Left cardiac atrium (tissue), 4 donors: ENCODE measurements at places on chromosomes 3 and 15. TPM values are rescaled to one million over a fixed set of nuclear protein-coding genes. Genes with fewer than 3 reads are reported as not detected.

DNA sequence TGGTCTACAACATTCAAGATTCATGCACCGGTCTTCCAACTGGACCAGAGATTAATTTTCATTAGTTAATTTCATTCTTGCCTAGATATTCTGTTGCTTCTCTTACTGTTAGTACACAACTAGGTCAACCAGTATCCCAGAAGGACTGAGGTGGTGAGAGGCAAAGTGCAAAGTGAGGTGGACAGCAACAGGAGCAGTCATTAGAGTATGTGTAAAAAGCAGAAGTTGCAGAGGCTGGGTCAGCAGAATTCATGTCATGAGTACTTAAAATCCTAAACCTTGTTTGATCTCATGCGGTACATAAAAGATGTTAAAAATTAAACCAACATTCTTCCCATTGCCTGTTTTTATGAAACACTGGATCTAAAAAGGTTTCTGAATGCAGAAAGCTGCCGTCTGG is 46.7 kb downstream of the PARP14 start:
- DNase-seq, result no peak

C2CD4A gene
- total RNA-seq, result not detected

DNA sequence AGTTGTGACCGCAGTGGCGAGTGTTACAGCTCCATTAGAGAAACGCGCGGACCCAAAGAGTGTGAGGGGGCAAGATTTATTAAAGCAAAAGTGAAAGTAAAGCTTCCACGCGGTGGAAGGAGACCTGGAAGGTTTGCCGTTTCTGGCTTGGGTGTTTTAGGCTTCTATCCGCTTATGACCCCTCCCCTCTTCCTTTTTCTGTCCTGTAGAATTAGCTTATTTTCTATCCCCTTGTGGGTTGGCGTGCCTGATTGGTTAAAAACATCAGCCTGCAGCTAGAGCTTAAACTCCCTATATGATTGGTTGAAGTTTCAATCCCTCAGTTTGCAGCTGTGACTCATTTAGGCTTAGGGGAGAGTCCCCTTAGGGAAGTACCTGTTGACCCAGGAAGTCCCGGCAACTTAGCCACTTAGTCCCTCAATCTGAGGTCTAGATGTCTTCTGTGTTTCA is 39.6 kb downstream of the C3orf38 start:
- no peak for DNase-seq

CYP19A1 gene
- 0.56 TPM for total RNA-seq

PATL2 gene
- total RNA-seq, result 6.8 TPM

LNP1 gene
- 2.8 TPM for total RNA-seq

ROBO2 gene
- 3.4 TPM for total RNA-seq

SCN11A gene
- total RNA-seq, result not detected

- DNase-seq, result no peak
Measured at GRCh38 chr3:134559591-134559990, 73.7 kb downstream of the CEP63 start.

DNA sequence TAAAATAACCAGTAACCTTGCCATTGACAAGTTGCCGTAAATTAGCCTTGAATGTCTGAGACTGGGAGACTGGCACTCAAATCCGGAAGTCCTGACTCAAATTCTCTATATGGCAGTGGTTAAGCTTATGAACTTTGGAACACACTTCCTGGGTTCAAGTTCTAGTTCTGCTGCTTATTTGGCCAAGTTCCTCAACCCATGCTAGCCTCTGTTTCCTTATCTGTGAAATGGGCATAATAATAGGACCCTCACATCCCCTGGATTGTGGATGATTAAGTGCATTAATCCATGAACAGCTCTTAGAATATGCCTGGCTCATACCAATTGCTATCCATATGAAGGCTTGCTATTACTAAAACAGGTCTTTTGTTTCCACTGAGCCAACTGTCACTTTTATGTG is 311.5 kb downstream of the EDEM1 start:
- DNase-seq, result no peak

PCSK6 gene
- 20.2 TPM for total RNA-seq

DNA sequence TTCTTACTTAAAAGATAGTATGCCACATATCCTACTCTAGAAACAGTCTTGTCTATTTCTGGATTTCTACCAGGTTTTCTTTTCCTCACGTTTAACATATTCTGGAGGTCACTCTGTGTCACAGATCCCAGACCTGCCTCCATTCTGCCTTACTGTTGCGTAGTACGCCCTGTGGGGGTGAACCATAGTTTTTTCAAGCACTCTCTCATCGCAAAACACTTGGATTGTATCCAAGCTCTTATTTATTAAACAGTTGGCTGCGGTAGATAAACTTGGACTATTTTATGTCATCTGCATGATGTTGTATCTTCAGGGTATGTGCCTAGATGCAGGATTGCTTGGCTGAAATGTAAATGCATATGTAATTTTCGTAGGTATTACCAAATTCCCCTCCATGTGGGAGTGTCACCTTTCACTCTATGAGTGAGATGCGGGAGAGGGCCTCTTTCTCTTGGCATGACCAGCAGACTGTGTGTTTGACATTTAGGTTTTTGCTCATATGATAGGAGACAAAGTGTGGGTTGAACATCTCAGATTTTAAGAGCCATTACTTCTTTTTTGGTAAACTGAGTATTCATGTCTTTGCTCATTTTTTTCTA is 55.8 kb downstream of the ABTB1 start:
- no peak for DNase-seq

SHC4 gene
- 1.8 TPM for total RNA-seq

ULK3 gene
- total RNA-seq, result 35.3 TPM

DNA sequence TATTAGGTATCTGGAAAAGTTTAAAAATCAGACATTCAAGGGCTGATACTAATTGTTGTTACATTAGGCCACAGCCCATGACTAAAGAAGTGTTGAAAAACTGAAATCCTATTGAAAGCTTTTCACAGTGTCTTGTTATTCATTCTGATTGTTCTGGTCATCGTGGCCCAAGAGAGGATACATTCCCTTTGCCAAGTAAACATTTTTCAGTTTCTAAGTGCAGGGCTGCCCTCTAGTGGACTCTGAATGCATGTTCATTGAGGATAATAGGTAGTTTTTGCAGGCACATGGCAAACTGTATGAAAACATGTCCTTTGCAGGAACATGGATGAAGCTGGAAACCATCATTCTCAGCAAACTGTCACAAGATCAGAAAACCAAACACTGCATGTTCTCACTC is 181.1 kb downstream of the MYRIP start:
- DNase-seq, result no peak

DNA sequence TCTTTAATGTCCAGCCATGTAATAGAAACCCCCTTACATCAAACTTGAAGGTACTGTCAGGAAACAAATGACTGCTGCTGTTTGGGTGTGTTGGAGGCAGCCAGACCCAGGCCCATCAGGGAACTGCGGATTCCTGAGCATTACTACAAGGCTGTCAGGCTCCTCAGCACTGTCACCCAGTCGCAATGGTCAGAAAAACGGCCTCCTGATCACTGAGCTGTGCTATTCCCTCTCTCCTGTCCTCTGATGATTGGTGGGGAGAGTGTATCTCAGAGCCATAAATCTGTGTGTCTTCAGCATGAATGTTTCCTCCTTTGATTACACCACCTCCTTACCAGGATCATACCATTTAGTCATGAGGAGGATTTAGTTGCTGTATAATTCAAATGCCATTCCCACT is 135.2 kb upstream of the GADL1 start:
- DNase-seq, result no peak

SMCO1 gene
- total RNA-seq, result 28.5 TPM

DNA sequence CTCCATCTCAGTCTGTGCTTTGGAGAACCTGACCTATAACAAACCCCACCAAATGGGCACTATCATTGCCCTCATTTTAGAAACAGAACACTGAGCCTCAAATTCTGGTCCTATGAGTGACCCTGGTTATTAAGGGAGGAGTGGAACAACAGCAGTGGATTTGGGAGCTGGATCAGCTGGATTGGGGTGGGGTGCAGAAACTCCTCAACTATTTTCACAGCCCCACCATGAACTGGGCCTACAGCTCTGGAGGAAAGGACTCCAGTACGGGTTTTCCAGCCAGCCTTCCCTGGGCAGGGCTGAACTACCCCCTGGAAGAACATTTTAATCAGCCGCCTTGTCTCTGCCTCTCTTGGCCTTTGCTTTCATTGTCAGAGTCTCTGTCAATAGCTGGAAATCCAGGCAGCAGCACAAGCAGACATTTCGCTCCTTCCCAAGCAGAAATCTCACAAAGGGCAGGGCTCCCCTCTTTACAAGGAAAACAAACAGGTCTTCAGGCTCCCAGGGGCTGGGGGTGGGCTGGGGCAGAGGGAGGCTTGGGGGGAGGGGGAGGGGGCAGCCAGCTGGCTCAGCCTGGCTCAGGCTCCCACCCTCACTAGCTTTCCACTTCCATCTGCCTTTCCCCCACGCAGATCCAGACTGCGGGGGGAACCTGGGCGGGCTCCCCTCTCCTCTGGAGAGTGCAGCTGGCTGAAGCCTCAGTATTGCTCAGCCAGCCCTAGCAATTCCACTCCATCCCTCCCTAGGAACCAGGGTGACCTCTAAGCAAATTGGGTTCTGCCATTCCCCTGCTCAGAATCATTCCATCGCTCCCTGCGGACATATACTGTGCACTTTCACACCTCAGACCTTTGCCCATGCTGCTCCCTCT is 13.7 kb upstream of the TLE3 start:
- peak; percentile 77 for DNase-seq

DNA sequence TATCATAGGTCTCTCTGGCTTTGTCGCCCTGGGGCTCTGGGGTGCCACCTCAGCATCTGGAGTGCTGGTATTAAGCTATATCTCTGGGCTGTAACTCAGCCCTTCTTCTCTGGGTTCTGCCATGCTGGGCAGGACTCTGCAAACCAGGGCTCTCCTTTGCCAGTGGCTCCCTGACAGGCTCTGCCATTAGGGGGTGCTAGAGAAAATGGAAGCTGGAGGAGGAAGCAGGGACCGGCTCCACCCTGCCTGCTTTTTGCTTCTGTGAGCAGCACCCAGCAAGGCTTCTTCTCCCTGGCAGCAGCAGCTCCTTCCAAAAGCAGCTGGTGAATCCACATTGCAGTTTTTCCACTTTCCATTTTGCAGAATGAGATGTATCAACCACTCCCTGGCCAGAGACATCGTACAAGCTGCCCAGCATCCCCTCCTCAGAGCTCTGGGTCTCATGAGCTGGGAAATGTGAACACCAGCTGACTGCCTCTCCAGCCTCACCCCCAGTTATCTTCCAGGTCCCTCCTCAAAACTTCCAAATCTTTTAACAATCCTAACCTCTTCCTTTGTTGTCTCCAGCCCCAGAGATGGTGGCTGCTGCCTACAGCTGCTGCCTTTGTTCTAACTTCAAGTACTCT is 165.0 kb downstream of the ABHD5 start:
- peak; percentile 63 for DNase-seq

DNA sequence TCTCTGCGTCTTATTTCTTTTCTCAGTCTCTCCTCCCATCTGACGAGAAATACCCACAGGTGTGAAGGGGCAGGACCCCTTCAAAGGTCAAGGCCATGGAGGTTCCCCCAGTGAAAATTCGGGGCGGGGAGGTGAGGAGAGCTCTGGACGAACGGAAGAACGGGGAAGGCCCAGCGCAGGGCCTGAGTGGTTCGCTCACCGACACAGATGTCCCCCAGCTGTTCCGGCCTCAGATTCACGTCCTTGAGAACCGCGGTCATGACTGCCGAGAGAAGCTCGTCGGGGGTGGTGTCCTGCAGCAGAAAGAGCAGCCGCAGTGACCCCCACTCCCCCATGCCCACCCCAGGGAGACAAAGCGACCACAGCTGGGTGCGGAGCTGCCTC is 542 bp downstream of the ACAA1 start:
- no peak for DNase-seq

DNA sequence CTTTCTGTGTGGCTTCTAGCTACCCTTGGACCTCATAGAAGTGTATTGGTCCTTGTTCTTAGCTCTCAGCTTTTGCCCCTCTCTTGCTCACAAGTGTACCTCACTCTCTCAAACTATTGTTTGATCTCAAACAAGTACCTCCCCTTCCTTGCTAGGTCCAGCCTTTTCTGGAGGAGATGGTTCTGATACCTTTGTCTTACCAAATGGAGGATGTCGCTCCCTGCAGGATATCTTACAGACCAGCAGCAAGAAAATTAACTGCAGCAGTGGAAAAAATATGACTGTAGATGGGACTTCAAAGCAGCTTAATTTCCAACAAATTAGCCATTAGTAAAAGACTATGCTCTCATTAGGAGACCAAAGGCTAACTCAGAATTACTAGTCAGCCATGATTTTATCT is 388.1 kb upstream of the ROBO2 start:
- DNase-seq, result no peak

DNA sequence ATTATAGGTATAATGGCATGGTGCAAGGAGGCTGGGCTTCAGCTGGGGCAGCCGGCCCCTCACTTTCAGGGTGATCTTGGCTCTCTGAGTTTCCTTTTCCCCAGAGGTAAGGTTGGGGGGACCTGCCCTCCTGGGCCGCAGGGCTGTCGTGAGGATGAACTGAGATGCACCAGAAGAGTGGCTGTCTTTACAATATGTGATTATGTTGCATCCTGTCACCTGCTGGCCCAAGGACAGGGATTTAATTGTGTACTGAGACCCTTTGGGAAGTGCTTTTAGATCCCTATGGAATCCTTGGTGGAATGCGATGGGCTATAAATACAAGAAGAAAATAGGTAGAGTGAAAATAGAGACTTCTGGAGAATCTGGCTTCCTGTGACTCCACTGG is 22.1 kb downstream of the ANAPC13 start:
- no peak for DNase-seq

DNA sequence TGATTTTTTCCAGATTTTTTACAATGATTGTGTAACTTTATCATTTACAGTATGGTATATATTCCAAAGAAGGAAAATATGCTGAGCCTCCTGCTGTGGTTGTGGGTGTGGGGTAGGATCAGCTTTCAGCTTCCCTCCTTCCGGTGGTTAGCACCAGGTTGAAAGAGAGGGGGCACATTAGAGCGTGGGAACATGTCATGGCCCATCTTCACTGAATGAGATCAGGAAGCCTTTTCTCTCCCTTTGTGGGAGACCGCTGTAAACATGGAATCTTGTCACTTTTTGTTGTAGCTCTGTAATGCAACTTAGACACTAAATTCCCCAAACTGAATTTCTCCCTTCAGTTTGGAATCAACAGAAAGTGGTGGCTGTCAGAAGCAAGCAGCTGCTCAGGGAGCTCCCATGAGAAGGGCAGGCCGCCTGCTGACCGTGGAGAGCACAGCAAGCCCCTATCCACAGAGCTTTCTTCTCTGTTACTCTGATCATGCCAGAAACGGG is 86.7 kb upstream of the LIMD1 start:
- peak; percentile 28 for DNase-seq

- DNase-seq, result peak; percentile 75
Measured at GRCh38 chr15:90059208-90059985, 42.9 kb downstream of the IDH2 start.
